ENCODE measurements at places on chromosomes 16 and 17. TPM values are rescaled to one million over a fixed set of nuclear protein-coding genes. Genes with fewer than 3 reads are reported as not detected.

DNA sequence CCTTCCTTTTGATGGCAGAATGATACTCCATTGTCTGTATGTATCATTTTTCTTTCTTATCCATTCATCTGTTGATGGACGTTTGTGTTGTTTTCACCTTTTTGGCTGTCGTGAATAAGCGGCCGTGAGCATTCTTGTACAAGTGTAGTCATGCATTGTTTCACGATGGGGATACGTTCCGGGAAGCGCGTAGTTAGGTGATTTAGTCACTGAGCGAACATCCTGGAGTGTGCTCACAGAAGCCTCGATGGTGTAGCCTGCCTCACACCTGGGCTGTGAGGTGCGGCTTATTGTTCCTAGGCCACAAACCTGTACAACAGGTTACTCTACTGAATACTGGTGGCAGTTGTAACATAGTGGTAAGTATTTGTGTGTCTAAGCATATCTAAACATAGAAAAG, 136.5 kb downstream of the CMIP start:
- DNase-seq: no peak

GRCh38 chr16:69444873-69445517, 20.6 kb downstream of the CYB5B start:
- DNase-seq: no peak

DNA sequence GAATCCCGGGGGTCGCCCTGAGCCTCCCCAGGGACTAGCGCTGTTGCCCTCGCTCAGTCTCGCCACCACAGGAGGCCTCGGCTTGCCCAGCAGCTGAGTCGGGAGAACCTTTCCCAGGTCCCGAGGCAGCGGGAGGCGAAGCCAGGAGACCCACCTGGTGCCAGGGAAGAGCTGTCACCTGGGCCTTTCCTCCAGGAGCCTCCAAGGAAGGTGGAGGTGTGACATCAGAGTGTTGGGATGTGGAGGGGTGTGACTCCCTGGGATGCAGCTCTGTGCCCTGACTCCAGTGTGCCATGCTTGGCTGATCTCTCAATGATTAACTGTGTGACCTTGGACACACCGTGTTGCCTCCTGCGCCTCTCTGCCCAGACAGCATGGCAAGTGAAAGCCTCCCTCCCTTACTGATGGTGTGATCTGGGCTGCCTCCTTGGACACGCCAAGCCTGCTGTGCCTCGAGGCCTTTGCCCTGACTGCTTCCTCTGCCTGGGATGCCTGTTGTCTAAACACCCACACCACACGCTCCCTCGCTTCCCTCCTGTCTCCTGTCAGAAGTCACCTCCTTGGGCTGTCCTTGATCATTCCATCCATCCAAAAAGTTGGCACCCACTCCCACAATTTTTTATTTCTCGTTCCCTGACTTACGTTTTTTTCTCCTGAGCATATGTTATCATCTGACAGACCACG, 88.0 kb downstream of the CMIP start:
- no peak for DNase-seq

DNA sequence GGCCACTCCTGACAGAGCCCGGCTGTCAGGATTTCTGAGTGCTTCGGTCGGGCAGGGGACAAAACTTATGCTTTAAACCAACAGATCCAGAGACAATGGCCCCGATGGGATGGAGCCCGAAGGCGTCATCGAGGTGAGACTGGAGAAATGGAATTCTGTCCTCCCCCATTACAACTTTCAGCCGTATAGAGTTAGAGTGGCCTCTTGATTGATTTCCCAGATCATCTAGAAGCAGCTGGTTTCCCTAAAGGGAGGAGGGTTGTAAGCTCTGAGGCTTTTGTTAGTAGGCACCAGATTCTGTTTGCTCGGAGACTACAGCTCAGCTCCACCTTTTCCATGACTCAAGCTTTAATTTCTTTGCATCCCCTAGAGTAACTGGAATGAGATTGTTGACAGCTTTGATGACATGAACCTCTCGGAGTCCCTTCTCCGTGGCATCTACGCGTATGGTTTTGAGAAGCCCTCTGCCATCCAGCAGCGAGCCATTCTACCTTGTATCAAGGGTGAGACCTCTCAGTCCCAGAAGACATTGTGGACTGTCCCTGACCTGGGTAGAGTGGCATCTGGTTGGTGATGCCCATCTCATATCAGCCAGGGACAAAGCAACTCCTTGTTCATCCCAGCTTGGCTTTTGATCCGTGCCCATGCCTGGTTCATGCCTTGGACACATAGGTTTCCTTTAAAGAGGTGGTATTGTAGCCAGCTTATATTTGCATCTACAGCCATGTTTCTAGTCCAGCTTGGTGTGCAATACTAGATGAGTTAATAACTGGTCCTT, 5.1 kb upstream of the CD68 start:
- no peak for DNase-seq

DNA sequence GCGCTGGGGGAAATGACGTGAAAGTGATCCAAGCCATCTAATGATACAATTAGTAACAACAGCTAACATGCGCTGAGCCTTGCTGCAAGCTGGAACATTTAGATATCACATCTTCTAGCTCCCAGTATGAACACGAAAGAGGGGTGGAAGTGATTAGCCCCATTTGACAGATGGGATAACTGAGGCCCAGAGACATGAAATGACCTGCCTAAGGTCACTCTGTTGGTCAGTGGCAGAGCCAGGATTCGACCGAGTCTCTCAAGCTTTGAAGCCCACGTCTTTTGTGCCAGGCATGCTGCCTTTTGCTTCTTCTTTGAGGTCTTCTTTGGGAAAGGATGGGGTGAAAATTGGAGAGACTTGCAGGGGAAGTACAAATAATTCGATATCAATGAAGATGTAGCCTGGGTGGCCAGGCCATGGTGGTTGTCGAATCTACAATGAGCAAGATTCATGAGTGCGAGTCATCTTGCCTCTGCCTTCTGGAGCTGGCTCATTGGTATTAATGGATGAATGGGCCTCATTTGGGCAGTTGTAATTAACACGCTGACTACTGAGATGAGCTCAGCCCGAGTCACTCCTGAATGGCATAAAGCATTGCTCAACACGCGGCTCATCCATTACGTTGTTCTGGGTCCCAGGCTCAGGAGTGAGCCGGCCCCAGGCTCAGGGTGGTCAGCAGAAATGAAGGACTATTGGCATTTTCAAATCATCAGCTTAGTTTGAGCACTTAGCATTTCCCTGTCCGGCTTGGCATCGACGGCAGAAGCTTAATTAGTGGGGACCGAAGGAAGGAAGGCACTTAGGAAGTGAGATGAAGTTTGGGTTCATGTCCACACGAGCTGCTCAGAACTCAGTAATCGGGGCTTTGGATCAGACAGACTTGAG, 28.0 kb upstream of the GPRC5B start:
- no peak for DNase-seq

GRCh38 chr16:84955427-84955826, 55.9 kb downstream of the ZDHHC7 start:
- no peak for DNase-seq

- DNase-seq: no peak
These were observed 19.1 kb downstream of the UNC13D start for GRCh38 chr17:75825149-75825552.

GRCh38 chr16:12788758-12789157, 14.9 kb downstream of the CPPED1 start:
- DNase-seq: no peak

GRCh38 chr17:10211666-10212065, 13.3 kb upstream of the GAS7 start:
- DNase-seq: no peak

- no peak for DNase-seq
These were observed 169.4 kb downstream of the IRX5 start for GRCh38 chr16:55100100-55100499.

GRCh38 chr17:48792033-48792798, 24.8 kb downstream of the TTLL6 start:
- DNase-seq: no peak

DNA sequence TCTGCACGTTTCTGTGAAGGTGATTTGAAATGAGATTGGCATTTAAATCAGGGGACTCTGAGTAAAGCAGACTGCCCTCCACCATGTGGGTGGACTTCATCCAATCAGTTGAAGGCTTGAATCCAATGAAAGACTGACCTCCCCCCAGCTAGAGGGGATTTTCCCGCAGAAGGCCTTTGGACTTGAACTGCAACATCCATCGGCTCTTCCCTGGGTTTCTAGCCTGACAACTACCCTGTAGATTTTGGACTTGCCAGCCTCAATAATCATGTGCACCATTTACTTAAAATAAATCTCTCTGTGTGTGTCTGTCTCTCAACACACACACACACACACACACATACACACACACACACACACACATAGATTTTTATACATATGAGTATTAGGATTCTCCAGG, 23.9 kb upstream of the CNEP1R1 start:
- no peak for DNase-seq

GRB7 gene
- 0.41 TPM for total RNA-seq

SCIMP gene
- total RNA-seq: 14.1 TPM

SDR42E2 gene
- total RNA-seq: not detected

FBXW10B gene
- 0.18 TPM for total RNA-seq

CCDC200 gene
- total RNA-seq: not detected

SPN gene
- total RNA-seq: 0.24 TPM

PRSS27 gene
- total RNA-seq: 1.5 TPM

FUS gene
- total RNA-seq: 47.5 TPM

TBC1D3I gene
- not detected for total RNA-seq

KRTAP9-4 gene
- not detected for total RNA-seq

TPSG1 gene
- total RNA-seq: not detected
